Esophagus squamous epithelium (tissue), 5 donors: ENCODE measurements at places on chromosomes 7 and 10. TPM values are rescaled to one million over a fixed set of nuclear protein-coding genes. Genes with fewer than 3 reads are reported as not detected.

GRCh38 chr7:108419961-108420908 is 36.0 kb downstream of the NRCAM start:
- DNase-seq, result no peak

DNA sequence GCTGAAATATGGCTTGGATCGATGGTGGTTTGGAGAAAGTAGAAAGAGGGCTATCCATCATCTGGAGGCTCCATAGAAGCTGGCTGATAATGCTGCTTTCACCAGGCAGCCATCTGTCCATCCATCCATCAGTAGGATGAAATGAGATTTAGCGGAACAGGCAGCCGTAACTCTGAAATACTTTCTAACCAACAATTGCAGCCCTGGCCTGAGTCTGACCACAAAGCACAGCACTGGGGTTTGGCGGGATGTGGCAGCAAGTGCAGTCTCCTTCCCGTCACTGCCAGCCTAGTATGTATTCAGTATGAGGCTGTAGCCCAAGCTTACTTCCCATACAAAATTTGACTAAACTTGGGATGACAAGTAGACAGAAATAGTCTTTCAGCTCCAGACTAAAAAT is 38.0 kb downstream of the R3HCC1L start:
- no peak for DNase-seq

- DNase-seq, result no peak
Measured at GRCh38 chr10:95264227-95265051, 26.4 kb downstream of the PDLIM1 start.

CTNNA3 gene
- 0.61 TPM for total RNA-seq

KAZALD1 gene
- total RNA-seq, result 1.4 TPM
